ENCODE measurements at places on chromosomes 16 and 17.

DNA sequence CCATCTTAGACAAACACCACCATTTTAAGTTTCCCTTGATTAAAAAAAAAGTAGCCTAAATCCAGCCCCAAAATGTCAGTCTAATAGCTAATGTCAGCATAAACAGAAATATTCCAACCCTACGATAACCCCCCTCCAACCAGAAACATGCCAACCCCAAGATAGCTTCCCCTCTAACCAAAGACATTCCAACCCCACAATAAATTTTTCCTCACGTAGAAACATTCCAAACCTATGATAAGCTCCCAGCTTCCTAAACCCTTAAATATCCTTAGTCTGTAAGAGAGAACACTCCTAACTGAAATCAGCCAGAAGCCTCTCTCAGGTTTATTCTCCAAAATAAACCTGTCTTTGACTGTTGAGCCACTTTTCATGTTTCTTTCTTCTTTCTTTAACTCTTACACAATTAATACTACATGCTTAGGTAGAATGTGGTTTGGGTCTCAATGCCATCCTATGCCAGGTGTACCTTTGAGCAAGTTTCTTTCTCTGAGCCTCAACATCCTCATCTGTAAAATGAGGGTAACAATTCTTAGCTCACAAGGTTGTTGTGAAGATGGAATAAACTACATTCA lies 10.5 kb upstream of the KRT38 start:
- no peak for DNase-seq

DNA sequence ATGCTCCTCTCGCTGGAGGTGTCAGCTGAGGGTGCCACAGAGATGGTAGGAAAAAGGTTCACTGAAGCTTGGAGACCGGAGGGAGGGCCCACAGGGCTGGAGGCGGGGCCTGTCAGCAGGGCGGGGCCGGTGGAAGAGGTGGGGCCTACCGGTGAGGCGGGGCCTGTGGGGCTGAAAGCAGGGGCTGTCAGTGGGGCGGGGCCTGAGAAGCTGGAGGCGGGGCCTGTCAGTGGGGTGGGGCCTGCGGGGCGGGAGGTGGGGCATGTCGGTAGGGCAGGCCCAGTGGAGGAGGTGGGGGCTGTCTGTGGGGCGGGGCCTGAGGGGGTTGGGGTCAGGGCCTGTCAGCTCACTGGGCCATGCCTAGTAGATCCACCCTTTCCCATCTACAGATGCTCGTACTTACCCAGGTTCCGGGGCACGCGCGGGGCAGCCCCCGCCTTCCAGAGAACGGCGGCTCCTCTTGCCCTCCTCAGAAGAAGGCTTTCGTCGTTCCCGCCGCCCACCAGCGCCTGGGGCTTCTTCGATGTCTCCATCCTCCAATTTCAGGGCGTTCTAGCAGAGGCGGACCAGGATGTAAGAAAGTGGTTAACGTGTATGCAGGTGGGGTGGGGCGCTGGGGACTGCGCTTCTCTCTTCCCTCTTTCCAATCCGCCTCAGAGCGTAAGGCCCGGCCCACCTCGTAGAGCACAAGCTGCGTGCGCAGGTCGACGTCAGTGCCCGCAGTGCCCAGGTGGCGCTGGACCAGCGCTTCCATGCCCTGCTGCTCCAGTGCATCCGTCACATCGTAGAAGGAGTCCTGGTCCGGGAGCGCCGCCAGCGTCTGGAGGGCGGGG lies 9.8 kb downstream of the TMEM208 start:
- peak; percentile 38 for DNase-seq

DNA sequence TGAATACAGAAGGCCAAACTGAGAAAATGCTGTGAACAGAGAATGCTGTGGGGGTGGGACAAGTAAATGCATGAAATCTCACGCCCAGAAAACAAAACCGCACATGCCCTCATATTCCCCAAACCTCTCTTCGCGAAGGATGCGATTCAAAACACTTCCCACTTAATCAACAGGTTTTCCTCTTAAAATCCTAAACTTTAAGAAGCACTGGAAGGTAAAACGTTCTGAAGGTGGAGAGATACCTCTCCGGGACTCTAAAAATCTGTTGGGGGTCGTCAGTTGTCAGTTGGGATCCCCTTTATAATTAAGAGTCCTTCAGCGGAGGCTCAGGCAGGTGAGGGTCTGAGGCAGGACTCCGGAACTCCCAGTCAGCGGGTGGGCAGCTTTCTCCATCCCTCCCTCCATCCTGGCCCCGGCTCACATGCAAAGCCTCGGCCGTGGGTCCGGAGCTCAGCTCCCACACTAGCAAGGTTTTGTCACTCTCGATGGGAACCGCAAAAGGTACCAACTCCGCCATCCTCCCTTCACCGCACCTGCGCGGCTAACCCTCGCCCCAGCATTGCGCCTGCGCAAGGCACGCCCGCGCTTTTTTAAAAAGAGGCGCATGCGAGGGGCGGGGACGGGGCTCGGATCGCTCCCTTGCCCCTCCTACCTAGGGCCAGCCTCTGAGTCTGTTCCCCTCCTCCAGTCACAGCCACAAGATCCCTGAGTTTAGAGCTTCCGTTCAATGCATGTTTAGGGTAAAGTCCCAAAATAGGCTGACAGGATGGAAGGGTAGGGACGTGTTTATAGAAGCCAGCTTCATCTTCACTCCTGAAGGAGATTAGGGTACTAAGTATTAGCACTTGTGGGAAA lies at the start of gene RDM1:
Gene RDM1, minus strand, starts transcription at position 563 of the 855 bp plus-strand sequence. Its CDS starts 46 bp downstream, at position 517.
- peak; percentile 49 for DNase-seq

DNA sequence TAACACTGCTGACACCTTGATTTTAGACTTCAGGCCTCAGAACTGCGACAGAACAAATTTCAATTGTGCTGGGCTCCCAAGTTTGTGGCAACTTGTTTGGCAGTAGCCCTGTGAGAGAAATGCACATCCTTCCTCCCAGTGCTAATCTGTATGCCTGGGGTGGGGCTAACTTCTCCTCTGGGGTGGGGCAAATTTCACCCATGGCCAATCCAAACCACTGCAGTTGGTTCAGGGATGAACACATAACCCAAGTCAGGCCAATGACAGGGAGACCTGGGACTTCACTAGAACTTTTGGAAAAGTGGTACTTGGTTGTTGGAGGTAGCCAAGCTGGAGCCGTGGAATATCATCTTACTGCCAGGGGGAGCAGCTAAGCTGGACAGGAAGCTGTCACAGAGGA lies 56.3 kb downstream of the ABCC6 start:
- DNase-seq, result no peak

GRCh38 chr17:48593126-48593829 lies at the start of gene HOXB5:
Gene HOXB5 (minus strand): TSS chr17:48593779. CDS start chr17:48593682, 97 bp downstream.
- DNase-seq, result no peak

DNA sequence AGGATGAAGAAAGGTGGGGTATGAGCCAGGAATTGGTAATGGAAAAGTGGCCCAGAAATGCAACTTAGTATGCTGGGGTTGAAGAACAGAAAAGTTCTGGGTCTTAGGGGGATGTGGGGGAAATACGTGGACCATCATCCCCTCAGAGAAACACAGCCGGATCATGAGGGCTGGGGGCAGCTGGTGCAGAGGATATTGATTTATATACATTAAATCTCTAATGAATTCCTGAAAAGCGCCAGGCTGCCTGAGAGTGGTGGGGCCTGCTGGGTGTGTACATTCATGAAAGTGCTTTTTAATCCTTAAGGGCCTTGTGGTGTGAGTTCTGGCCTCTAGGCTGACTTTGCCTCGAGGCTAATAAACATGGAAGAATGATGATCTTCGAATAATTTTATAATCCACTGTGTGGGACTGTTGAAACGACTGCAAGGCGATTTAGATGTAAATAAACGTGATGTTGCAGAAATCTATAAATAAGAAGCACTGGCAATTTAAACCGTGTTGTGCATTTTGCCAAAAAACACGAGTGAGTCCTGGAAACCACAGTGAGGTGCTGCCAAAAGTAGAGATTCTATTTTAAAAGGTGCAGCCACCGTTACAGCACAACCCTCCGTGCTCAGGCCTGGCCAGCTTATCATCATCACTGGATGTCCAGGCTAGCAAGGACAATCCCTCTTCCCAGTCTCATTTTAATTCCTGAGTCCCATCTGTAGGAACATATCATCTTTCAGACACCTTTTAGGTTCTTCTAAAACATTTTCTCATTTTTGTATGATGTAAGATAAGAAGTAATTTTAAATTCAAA lies 32.1 kb downstream of the PRKAR1A start:
- no peak for DNase-seq

DNA sequence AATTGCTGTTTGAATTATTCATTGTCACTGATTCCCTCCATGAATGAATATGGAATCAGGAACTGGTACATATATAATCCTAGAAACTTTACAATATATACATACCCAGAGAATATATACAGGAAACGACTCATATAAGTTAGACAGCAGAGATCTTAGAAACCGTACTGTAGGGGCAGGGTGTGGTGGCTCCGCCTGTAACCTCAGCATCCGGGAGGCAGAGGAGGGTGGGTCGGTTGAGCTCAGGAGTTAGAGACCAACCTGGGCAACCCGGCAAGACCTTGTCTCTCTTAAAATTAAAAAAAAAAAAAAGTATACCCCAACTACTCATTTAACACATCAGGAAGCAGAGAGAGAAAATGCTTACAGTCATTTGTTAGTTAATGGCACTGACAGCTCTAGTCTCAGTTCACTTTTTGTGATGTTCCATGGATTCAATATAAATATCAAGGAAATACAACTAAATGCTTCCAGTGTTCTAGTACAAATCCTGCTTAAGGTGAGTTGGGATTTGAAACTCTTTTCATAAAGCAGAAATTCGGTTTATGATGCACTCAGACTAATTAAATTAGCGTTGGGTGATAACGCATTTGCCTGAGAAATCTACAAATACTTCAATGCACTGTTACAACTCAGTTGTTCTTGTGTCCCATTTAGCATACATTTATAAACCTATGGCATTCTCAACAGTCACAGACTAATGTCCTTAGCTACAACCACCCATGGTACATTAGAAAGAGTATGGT lies 5.6 kb downstream of the GLG1 start:
- peak; percentile 34 for DNase-seq

GRCh38 chr17:65457183-65457582 lies 104.3 kb downstream of the AXIN2 start:
- DNase-seq, result no peak

- DNase-seq, result no peak
Measured at GRCh38 chr17:72580321-72581127, 459.7 kb downstream of the SOX9 start.

- DNase-seq, result no peak
Measured at GRCh38 chr16:84751241-84751640, 51.4 kb downstream of the USP10 start.

DNA sequence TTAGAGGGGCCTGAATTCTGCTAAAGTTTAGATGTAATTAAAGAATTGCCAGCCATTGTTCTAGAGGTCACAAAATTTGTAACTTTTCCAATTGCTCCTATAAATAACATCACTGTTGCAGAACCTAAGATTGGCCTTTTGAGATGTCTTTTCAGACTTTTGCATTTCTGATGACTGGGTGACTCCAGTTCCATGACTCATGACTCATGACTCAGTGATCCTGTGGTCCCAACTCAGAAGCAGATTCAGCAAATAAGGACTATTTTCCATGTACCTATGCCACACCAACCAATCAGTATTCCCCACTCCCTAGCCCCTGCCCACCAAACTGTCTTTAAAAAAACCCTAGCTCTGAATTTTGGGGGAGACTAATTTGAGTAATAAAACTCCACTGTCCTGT lies 740.9 kb downstream of the CDH8 start:
- no peak for DNase-seq

DNA sequence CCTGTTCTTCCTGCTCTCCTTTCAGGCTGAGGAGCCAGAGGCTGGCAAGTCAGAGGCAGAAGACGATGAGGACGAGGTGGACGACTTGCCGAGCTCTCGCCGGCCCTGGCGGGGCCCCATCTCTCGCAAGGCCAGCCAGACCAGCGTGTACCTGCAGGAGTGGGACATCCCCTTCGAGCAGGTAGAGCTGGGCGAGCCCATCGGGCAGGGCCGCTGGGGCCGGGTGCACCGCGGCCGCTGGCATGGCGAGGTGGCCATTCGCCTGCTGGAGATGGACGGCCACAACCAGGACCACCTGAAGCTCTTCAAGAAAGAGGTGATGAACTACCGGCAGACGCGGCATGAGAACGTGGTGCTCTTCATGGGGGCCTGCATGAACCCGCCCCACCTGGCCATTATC lies 25.6 kb upstream of the LGALS9 start:
- no peak for DNase-seq

GRCh38 chr16:73614131-73614530 lies 566.2 kb upstream of the ZFHX3 start:
- no peak for DNase-seq

GRCh38 chr16:2884041-2884451 lies 1.0 kb downstream of the FLYWCH2 start:
- DNase-seq, result no peak

DNA sequence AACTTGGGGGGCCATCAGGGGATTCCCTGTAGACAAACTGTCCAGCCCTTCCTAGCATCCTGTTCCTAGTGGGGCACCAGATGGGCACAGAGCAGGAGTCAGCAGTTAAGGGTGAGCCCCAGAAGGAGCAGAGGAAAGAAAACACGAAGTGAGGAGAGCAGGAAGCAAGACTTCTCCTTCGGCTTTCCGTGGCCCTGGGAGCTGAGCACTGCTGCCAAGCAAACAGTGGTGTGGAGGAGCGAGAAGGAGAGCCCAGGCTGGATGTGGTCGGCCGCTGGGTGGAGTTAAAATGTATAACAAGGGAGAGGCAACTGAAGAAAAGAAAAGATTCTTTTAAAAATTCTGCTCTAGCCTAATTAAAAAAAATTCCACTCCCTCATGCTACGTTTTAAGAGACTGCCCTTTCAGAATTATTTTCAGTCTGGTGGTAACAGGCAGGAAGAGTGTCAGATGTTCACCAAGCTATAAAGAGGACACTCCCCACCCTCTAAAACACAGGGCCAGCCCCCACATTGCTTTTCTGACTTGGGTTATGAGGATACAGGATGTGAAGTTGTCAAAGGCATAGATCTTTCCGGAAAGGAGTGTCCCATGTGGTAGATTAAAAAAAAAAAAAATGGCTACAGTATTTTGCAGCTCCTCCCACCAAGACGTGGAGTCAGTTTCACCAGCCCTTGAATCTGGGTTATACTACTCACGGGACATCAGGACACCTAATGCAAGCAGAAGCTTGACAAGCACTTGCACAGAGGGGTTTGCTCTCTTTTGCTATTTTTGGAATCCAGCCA lies 74.9 kb upstream of the ZFHX3 start:
- no peak for DNase-seq

- DNase-seq, result no peak
Measured at GRCh38 chr16:85649411-85650134, 36.5 kb downstream of the GSE1 start.

GRCh38 chr16:73426433-73427160 lies 378.7 kb upstream of the ZFHX3 start:
- no peak for DNase-seq

Measured in stimulated activated CD8-positive, alpha-beta memory T cell treated with anti-CD3 and anti-CD28 coated beads, Interleukin-15, amount 100 ng/mL, for 1 hour (primary cell).